ENCODE measurements at places on chromosomes 2 and 18. TPM values are rescaled to one million over a fixed set of nuclear protein-coding genes. Genes with fewer than 3 reads are reported as not detected.

DNA sequence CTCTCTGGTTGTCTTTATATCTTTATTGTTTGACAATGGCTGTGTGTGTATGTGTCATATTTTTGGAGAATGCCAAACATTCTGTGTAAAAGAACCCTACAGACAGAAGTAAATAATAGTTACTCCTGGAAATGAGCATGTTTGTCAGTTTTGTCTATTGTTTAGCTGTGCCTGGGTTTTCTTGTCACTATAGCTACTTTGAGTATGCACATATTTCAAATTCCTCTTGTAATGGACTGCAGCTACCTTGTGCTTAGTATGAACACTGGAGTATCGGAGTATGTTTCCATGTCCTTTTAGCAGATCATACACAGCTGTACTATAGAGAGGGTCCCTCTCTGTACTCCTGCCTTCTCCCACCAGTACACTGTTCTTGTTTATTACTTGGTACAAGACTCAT, 58.0 kb upstream of the DOCK10 start:
- no peak overlapping the region for H3K4me3 ChIP-seq
- H3K4me1 ChIP-seq, result no peaks in the 10 kb centered on the region
- DNase-seq, result no peak
- H3K27ac ChIP-seq, result no peak overlapping the region

DNA sequence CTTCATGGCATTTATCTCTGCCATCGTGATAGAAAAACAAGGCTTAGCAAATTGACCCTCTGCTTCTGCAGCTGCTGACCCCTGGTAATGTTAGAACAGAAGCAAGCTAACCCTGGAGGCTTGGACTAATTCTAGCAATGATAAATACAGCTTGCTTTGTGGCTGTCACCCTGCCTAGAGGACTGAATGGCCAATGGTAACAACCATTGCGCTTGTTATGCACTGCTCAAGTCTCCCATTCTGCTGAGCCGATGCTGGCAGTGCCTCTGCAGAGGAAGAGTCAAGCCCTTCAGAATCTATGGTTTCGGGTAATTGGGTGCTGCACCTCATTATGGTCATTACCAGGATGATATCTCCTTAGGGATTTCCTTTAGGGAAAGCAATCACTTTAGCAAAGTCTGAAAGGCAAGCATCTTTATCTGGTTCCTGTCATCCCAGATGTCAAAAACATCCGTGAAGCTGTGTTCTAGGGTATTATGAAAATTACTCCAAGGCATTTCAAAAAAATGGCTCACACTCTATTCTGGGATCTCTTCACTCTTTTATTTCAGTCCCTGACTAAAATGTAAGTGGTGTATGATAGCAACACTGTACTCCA, 186.8 kb upstream of the DLGAP1 start:
- H3K36me3 ChIP-seq, result no peaks in the 10 kb centered on the region
- H3K27me3 ChIP-seq, result no peaks in the 10 kb centered on the region
- no peak overlapping the region for H3K4me3 ChIP-seq
- no peak overlapping the region for H3K27ac ChIP-seq
- no peaks in the 10 kb centered on the region for H3K4me1 ChIP-seq

DNA sequence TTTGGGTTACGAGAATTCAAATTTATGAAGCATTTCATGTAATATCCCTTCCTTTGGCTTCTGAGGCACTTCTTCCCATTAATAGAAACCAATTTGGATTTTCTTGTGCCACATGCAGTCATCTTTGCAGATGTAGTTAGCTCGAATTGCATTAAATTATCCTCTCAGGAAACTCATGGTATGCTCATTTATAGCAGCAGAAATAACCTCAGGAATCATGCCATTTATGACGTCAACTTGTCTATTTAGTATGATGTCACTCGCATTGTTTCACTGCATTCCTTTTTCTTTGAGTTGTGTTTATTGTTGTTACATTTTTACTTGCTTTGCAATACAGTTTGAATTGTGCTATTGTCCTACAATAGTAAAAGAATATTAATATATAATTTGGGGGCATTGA, 163.8 kb downstream of the RBM43 start:
- H3K27ac ChIP-seq, result no peak overlapping the region
- H3K27me3 ChIP-seq, result no peaks in the 10 kb centered on the region
- H3K36me3 ChIP-seq, result no peaks in the 10 kb centered on the region

GRCh38 chr18:51946946-51947345, 393.1 kb upstream of the DCC start:
- no peaks in the 10 kb centered on the region for H3K27me3 ChIP-seq
- no peaks in the 10 kb centered on the region for H3K4me1 ChIP-seq
- no peak overlapping the region for H3K27ac ChIP-seq
- no peak overlapping the region for H3K4me3 ChIP-seq
- no peak for DNase-seq
- H3K36me3 ChIP-seq, result no peaks in the 10 kb centered on the region

Gene ALPI
- not detected for total RNA-seq

Gene XIRP2
- not detected for total RNA-seq

Gene HS6ST1
- total RNA-seq, result 20.1 TPM

Gene C2orf78
- total RNA-seq, result 0.07 TPM

Data from activated CD4-positive, alpha-beta T cell treated with anti-CD3 and anti-CD28 coated beads, Interleukin-2, amount 10 ng/mL, durations not matched to agents 24 days and 14 days (primary cell).